ENCODE measurements at places on chromosomes 3 and 15.

DNA sequence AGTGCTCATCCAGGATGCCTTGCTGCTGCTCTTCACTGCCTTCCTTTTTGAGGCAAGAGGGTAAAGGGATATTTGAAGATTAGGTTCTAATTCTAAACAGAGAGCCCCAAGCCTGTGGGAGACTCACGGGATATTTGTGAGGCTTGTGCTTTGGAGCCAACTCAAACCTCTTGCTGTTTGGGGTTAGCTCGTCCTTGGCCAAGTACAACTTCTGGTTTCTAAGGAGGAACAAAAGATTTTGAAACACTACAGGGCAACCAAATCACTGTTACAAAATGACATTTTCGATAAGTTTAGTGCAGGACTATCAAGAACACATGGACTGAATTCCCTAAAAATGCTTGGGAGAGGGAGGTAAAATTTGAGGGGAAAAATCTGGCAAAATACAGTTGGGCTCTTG is 190.2 kb downstream of the RORA start:
- DNase-seq: peak; percentile 22

GRCh38 chr3:48999085-48999858 is 7.9 kb upstream of the WDR6 start:
- no peak for DNase-seq

DNA sequence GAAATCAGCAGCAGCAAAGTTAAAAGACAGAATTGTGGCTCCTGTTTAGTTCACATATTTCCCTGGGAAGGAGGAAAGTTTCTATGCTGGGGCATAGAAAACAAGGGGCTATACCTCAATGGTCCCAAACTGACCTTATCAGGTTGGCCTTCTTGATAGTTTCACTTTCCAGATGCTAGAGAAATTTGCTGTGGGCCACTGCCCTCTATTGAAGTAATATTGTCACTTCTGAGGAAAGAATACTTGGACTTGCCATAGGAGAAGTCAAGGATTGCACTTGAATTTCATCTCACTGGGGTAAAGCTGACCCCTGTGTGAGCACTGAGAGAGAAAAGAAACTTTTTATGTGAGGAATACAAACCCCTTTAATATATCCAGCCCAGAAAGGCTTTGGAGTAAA is 49.3 kb upstream of the XCR1 start:
- peak; percentile 54 for DNase-seq

- DNase-seq: peak; percentile 12
Observed at GRCh38 chr3:48217449-48217848, 5.8 kb upstream of the CAMP start.

DNA sequence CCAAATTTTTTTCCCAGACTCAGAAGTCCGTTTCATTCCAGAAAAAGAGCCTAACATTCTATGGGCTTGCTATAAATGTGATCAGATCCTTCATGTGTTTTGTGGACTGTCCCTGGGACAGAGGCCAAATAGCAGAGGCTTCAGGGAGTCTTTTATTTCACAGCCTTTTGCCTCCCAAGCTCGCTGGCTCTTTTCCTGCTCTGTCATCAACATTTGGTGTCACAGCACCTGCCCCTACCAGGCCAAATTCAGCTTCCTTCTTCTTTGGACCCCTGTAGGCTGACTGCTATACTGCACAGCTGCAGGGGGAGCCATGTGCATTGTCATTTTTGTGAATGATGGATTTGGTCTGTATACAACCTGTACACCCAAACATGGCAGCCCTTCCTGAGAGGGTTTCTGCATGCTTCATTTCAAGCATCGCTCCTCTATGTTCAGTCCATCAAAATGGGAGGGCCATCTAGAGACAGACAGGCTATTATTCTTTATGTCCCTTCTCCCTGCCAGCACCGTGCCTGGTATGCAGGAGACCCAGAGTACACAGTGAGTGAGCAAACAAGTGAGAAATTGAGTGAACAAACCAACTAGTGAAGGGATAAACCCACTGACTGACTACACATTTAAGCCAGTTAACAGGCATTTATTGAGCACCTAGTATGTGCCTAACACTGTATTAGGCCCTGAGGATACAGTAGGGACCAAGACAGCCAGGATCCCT is 17.9 kb upstream of the RPP14 start:
- DNase-seq: no peak

GRCh38 chr15:61519296-61519695 is 290.2 kb upstream of the RORA start:
- DNase-seq: no peak

- DNase-seq: no peak
Observed at GRCh38 chr15:85298941-85299340, 81.5 kb upstream of the AKAP13 start.

DNA sequence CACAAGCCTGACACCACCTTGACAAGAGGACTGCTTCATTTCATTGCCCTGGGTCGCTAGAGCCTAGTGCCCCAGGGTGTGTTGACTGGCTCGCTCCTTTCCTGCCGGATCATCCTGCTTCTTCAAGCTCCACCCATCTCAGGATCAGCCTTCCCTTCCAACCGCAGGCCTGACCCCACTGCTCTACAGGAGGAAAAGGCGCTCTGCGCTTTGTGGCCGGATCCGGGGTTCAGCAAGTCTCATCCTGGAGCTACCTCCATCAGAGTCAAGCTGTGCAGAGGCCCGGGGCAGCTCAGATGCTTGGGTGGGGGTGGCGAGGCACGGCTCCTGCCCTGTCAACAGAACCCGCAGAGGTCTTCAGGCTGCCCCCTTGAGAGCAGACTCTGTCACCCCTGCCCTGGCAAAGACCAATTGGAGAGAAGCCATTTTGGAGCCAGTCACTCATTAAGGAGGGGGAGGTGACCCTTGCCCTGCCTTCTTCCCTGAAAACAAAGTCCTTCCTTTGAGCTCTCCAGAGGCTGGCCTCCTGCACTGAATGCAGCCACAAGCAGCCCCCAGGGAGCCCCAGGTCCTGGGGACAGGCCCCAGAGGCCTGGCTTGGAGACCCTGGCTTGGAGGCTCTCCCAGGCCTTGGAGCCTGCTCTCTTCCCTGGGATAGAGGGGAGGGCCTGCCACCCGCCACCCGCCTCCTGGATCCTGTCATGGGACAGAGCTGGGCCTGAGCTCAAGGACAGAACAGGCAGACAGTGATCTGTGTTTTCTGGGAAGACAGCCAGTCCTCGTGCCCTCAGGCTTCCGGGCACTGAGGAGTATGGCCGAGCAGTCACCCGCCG is 80.3 kb downstream of the CPN2 start:
- no peak for DNase-seq

- DNase-seq: no peak
Observed at GRCh38 chr3:42175386-42176240, 84.5 kb downstream of the TRAK1 start.

- DNase-seq: no peak
Observed at GRCh38 chr15:79046691-79047404, 43.7 kb downstream of the RASGRF1 start.

DNA sequence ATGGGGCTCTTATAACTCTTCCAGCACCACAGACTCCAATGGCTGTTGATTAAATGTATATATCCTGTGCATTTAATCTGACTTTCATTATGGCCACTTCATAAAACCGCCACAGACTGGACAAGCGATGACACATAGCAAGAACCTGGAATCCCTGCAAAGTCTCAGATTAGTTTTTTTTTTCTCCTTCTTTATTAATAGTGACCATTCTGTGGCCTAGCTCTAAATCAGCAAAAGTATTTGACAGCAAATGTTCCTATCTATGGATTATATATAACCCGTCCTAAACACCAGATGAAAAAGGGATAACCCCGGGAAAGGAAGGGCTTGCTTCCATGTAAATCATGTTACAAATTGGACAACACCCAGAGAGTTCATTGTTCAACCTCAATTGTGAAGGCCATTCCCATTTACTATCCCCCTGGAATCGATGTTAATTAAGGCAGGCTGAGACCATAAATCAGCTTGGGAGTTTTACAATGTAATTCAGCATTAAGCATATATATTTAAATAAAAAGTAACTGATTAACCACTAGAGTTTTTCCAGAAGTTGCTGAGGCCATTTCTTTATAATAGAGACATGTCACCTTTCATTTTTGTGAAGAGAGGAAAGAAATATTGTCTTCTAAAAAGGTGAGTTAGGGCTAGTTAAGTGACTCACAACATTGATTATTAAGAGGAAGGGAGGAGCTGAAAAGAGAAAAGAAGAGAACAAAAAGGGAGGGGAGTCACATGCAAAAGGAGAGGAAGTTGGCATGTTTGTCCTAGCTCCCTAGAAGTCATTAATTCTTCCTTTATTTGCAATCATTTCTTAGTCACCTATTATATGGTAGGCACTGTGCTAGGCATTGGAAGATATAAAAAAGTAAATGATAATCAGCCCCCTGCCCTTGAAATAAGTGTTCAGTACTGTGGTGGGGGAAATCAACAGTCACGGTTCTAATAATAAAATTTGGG is 26.2 kb downstream of the ALDH1A2 start:
- DNase-seq: no peak

Data from MV-4-11 (cell line).